Type B pancreatic cell (in vitro differentiated cells): ENCODE measurements at places on chromosomes 5 and 9.

GRCh38 chr5:172835290-172835993 lies 1.4 kb downstream of the ERGIC1 start:
- no peak for DNase-seq
- peaks cover 3% of the 10 kb centered on the region for H3K36me3 ChIP-seq
- peak overlapping the region; percentile 50 for H3K27ac ChIP-seq
- H3K4me3 ChIP-seq = peak overlapping the region; percentile 88
- no peaks in the 10 kb centered on the region for H3K27me3 ChIP-seq
- H3K4me1 ChIP-seq = peaks cover 35% of the 10 kb centered on the region

- H3K27me3 ChIP-seq = peaks cover 36% of the 10 kb centered on the region
- H3K4me1 ChIP-seq = peaks cover 14% of the 10 kb centered on the region
- no peak for DNase-seq
- H3K27ac ChIP-seq = no peak overlapping the region
Observed at GRCh38 chr9:69380301-69380700, 55.3 kb downstream of the ENTREP1 start.

- H3K4me3 ChIP-seq = no peak overlapping the region
- peaks cover 19% of the 10 kb centered on the region for H3K4me1 ChIP-seq
- peaks cover 30% of the 10 kb centered on the region for H3K27me3 ChIP-seq
- no peak overlapping the region for H3K27ac ChIP-seq
- H3K36me3 ChIP-seq = no peaks in the 10 kb centered on the region
Observed at GRCh38 chr9:124251605-124252378, 6.0 kb upstream of the NEK6 start.

- H3K36me3 ChIP-seq = no peaks in the 10 kb centered on the region
- H3K27ac ChIP-seq = no peak overlapping the region
- no peaks in the 10 kb centered on the region for H3K4me1 ChIP-seq
- DNase-seq = no peak
Observed at GRCh38 chr5:114367029-114367428, 5.2 kb downstream of the KCNN2 start.

GRCh38 chr9:137688725-137689124 lies 69.9 kb downstream of the EHMT1 start:
- H3K4me1 ChIP-seq = peaks cover 42% of the 10 kb centered on the region
- H3K27me3 ChIP-seq = no peaks in the 10 kb centered on the region
- peaks cover 11% of the 10 kb centered on the region for H3K36me3 ChIP-seq
- no peak overlapping the region for H3K4me3 ChIP-seq
- no peak for DNase-seq

DNA sequence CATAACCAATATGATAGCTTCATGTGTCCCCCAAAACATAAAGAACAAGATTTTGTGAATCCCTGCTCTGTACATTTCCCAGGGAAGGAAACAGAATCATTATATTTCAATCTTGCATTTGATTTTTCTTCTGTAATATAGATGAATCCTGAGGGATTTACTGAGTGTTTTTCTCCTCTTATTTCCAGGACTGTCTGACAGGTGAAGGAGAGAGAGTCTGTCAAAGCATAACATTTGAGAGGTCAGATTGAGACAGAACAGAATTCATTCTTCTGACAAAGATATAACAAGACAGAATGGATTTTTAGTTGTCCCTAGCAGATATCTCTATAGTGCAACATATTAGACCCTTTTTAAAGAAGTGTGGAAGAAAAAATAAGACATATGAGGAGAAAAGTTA lies 354.5 kb upstream of the IZUMO3 start:
- DNase-seq = no peak
- no peak overlapping the region for H3K4me3 ChIP-seq
- no peaks in the 10 kb centered on the region for H3K36me3 ChIP-seq
- no peaks in the 10 kb centered on the region for H3K27me3 ChIP-seq

GRCh38 chr5:154262342-154262741 lies 71.8 kb downstream of the GALNT10 start:
- no peak for DNase-seq
- H3K27ac ChIP-seq = no peak overlapping the region
- H3K27me3 ChIP-seq = peaks cover 12% of the 10 kb centered on the region
- H3K4me3 ChIP-seq = no peak overlapping the region
- peaks cover 6% of the 10 kb centered on the region for H3K36me3 ChIP-seq
- H3K4me1 ChIP-seq = peaks cover 4% of the 10 kb centered on the region

GRCh38 chr5:172063463-172064235 lies 57.2 kb upstream of the FBXW11 start:
- peaks cover 13% of the 10 kb centered on the region for H3K4me1 ChIP-seq
- H3K4me3 ChIP-seq = peak overlapping the region; percentile 37
- H3K27ac ChIP-seq = peak overlapping the region; percentile 10
- H3K27me3 ChIP-seq = no peaks in the 10 kb centered on the region
- DNase-seq = no peak
- peaks cover 26% of the 10 kb centered on the region for H3K36me3 ChIP-seq

DNA sequence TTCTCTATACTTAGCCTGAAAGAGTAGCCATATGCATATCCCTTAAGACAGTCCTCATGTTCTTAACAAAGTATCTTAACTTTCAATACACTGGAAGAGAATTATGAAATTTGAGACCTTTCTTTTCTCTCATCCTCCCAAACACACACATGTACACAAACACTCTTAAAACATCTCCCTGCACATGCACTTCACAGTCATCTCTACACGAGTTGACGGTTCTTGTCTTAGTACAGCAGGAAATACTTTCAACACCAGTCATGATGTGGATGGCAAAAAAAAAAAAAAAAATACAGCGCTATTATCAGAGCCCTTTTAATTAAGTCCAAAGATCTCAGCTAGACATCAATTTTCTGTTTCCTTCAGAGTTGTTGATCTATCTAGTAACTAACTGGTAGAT lies 43.6 kb upstream of the PCSK1 start:
- no peak overlapping the region for H3K4me3 ChIP-seq
- H3K27ac ChIP-seq = no peak overlapping the region
- no peaks in the 10 kb centered on the region for H3K4me1 ChIP-seq
- no peaks in the 10 kb centered on the region for H3K36me3 ChIP-seq
